SK-N-SH (cell line): ENCODE measurements at places on chromosomes 12 and 14.

GRCh38 chr14:69619012-69619411 lies 7.6 kb downstream of the SUSD6 start:
- DNase-seq = no peak

DNA sequence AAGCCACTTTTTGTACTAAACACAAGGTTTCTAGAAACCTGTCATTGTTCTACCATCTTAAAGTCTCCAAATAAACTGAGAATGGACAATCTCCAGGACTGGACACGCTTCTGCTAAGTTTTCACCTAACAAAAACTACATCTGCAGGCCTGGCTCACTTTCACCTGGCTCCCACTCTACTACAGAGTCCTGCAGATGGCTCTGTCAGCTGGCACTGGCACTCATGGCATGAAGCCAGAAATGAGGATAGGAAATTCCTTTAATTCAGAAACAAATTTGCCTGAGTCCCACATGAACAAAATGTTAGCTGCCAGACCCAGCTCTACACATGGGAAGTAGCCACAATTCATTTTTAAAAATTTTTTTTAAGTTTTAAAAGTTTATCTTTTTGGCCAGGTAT lies 42.1 kb downstream of the STXBP6 start:
- DNase-seq = no peak

DNA sequence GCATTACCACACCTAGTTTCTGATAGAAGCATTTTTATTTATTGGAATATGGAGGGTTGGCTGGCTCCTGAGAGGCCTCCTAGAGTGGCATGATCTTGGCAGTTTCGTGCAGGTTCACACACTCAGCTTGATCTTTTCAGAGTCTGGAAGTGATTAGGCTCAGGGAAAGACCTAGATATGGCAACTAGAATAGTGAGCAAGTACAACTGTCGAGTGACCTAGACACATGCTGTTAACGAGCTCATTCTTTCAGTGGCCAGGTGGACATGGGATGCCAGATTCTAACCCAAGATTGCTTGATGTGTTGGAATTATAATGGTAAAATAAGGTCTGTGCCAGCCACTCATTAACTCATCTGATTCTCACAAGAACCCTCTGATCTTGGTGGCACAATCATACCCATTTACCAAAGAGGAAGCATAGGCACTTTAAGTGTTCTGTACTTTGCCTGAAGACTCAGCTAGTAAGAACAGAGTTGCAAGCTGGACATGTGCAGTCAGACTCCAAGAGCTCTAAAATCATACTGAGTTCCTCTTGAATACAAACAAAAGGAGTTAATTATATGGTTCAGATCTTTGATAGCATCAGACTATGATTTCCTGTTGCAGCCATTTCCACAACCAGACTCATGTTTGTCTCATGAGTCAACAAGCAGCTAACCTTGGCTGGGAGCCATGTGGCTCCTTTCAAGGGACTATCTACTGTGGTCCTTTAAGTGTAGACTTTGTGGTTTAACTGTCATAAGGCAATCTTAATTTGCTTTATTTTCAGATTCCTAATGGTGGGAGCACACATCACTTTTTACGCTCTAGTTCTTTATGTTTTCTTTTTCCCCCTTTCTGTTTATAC lies 144.2 kb downstream of the PLEKHA5 start:
- peak; percentile 48 for DNase-seq

- peak; percentile 77 for DNase-seq
Measured at GRCh38 chr12:49121047-49121696, 10.0 kb downstream of the TUBA1B start.

- DNase-seq = peak; percentile 73
Measured at GRCh38 chr14:20690848-20691640, 2.5 kb downstream of the ANG start.

DNA sequence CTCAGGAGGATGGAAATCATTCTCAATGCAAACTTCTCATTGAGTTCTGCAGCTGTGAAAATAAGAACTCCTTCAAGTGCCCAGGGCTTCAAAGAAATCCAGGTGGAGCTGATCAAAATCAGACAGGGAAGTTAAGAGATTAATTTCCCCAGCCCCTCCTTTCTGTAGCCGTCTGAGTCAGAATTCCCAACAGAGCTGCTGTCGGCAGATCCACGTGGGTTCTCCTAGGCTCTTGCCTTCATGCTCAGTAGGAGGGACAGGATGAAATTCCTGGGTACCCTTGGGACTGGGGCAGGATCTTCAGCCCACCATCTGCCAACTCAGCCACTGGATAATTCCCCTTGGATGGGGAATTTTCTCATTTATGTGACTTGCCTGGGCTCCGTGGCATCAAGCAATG lies 13.3 kb downstream of the TGFB3 start:
- DNase-seq = no peak
